ENCODE measurements at places on chromosomes 5 and 9.

DNA sequence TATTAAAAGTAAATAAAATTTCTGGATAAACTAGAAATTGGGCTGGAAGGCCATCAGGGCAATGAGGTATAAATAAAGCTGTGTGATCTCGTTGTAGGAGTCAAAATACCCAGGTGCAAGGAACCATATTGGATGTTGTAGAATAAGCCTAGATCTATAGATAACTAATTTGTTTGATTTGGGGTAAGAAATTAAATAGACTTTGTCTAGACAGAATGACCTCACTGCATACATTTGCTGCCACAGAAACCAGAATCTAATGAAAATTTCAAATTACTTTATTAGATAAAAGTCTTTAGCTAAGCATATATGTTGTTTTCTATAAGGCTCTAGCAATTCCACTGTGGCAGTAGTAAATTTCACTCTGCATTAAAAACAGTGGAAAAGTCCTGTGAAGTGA, 225.2 kb upstream of the ITGA1 start:
- no peak for DNase-seq

- no peak for DNase-seq
Measured at GRCh38 chr5:114363837-114364236, 2.0 kb downstream of the KCNN2 start.

- DNase-seq, result no peak
Measured at GRCh38 chr9:21833090-21833801, 30.8 kb downstream of the MTAP start.

- DNase-seq, result no peak
Measured at GRCh38 chr5:170226661-170227060, 6.1 kb upstream of the C5orf58 start.

GRCh38 chr5:154608531-154609011, 130.5 kb upstream of the HAND1 start:
- no peak for DNase-seq
